ENCODE measurements at places on chromosomes 7 and 10.

DNA sequence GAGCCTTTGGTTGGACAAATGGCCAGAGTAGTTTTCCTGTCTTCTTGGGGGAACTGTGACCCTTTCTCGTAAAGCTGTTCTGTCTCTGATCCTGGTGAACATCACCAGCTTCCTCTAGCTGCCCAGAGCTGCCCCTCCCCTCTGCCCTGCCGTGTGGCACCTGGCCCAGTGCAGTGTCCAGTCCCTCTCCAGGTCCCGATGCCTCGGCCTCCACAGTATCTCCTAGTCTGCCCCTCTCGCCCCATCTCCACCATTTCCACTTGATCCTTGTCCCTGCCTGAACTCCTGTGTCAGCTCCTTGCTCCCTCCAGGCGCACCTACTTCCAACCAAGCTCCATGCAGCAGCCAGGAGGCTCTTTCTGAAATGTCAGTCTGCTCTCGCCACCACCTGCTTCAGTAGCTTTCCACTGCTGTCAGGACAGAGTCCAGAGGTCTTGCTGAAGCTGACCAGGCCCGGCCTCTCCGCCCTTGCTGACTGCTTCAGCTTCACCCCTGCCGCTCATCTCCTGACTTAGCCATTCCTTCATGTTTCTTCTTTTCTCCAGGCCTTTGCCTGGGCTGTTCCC, 133.6 kb downstream of the GRK5 start:
- DNase-seq: no peak

- DNase-seq: no peak
Observed at GRCh38 chr10:94416896-94417295, 14.6 kb downstream of the TBC1D12 start.

GRCh38 chr10:48444861-48445841, 138.7 kb downstream of the MAPK8 start:
- peak; percentile 53 for DNase-seq

GRCh38 chr7:12450615-12451014, 47.0 kb upstream of the VWDE start:
- DNase-seq: no peak

GRCh38 chr10:63253040-63253439, 119.9 kb downstream of the NRBF2 start:
- no peak for DNase-seq

DNA sequence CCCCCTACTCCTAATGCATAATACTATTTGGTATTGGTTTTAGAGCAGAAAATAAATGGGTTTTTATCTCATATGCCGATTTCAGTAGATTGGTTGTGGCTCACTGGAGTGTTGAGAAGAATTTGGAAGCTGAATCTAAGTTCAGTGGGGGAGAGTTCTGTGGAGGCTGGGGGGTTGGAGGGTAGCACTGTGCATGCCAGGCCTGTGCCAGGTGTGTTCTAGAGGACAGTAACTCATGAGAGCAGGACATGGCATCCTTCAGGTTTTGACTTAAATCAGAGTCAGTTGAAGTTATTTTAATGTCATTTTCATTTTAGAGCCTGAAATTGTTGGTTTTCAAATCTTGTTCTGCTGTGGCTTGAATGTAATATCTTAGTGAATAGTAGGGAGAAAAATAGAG, 79.5 kb downstream of the EEPD1 start:
- DNase-seq: no peak

GRCh38 chr7:134453518-134453917, 5.4 kb downstream of the AKR1B1 start:
- DNase-seq: no peak

DNA sequence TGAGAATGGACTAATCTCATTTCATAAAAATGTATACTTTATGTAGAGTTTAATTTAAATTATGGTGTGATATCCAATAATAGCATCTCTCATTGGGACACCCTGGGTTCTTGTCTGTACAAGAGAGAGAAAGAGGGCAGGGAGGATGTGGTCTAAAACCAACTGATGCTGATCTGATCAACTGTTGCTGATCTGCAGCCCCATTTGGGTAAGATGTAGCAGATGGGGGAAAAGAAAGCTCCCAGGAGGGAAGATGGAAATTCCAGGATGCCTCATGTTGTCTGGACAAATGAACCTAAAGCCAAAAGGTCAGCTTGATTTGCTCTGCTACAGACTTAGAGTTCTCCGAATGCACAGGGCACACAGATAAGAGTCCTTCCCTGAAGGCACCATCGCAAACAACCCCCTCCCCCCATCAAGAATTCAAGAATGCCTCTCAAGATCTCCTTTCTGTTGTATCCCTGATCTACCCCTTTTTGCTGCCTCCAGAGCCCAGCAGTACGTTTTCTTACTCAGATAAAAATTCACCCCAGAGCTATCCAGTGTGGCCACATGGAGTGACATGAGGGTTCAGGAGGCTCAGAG, 171.4 kb upstream of the INHBA start:
- no peak for DNase-seq

DNA sequence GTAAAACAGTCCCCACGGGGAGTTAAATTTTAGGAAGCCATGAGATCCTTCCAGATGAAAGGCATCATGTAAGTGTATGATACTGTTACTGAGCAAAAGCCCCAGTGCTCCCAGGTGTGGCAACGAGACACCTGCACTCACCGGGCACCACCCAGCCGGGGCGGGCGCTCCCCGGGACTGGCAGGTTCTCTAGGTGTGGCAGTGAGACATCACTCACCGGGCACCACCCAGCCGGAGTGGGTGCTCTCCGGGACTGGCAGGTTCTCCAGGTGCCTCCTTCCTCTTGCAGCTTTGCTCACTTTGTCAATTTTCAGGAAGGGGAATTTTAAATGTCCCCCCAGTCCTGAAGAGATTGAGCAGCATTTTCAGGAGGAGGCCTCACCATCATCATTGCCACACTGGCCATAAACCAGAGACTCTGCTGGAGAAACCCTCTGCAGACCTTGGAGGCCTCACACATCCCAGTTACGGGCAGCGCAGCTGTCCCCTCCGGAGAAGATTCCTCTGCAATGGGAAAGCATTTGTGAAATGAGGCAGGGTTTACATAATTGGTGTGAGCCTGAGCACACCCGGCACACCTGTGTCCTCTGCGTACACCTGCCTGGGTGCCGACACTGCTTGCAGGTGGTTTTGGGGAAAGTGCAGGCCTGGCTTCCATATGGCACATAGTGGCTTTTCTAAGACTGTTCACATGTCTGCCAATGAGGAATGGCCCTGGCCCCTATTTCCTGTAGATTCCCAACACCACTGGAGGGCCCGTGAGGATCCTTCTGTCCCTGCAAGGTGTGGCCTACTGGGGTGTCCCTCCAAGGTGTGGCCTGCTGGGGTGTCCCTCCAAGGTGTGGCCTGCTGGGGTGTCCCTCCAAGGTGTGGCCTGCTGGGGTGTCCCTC, 191.4 kb downstream of the EBF3 start:
- DNase-seq: no peak

GRCh38 chr10:43878386-43878785, 229.7 kb upstream of the ZNF32 start:
- DNase-seq: peak; percentile 62

DNA sequence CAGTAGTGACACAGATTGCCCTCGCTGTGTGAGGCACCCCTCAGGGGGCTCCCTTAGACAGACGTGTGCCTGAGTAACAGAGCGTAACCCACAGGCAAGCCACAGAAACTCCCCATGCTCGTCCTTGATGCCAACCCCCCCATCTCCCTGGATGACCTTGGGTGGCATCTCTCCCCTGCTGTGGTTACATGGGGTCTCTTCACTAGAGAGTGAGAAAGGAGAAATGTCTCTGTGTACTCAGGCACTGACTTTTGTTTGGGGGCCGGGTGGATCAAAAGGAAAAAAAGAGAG, 1.1 kb upstream of the ASB10 start:
- peak; percentile 31 for DNase-seq

- DNase-seq: no peak
Observed at GRCh38 chr7:127107601-127108007, 145.1 kb downstream of the GRM8 start.

- DNase-seq: no peak
Observed at GRCh38 chr10:86205306-86206239, 161.0 kb downstream of the GRID1 start.

GRCh38 chr7:12905671-12906070, 218.2 kb downstream of the ARL4A start:
- no peak for DNase-seq

- DNase-seq: no peak
Observed at GRCh38 chr7:108016841-108017775, 14.1 kb upstream of the LAMB1 start.

DNA sequence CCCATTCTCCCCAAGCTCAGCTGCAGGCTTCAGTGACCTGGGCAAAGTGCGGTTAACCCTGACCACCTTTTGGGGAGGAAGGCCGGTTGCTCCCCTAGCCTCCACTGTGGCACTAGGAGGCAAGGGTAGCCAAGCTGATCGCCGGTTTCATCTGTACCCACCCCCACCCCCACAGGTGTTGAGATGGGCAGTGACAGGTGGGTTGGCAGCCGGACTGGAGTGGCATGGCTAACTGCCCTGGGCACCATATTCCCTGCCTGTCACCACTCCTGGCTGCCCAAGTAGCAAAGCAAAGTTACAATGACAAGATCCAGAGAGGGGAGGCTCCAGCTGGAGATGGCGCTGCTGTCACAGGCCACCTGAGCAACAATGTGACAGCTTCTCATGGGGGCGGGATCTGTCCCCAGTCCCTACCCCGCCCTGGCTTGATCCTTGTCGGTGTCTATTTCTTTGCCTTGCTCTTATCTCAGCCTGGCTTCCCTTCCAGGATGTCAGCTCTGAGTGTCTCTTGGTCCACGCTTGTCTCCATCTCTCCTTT, 27.0 kb upstream of the BMS1 start:
- DNase-seq: no peak

DNA sequence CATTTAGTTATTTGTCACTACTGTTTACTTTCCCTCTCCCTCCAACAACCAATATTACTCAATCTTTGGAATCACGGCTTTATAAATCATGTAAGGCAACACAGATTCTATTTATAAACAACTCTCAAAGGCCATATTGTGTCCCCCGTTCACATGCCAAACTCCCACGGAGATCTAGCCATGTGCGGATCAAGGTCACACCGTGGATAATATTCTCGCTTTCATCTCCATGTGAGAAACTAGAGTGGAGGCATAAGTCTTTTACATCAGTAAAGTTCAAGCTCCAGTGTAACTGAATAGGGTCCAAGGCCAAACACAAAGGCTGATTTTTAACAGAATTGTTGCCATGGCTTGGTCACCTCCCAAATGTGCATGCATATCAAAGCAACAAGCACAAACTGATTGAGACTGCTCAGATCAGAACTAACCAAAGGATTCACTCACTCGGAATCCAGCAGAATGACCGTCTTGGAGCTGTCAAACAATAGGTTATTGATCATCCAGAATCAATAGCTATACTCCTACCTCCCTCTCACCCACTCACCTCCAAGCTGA, 569.5 kb upstream of the LRRN3 start:
- no peak for DNase-seq

All from Right ventricle myocardium inferior (tissue), 1 donor.